ENCODE measurements at places on chromosomes 16 and 17.

GRCh38 chr17:20087538-20088250 lies 78.5 kb downstream of the SPECC1 start:
- DNase-seq = no peak

DNA sequence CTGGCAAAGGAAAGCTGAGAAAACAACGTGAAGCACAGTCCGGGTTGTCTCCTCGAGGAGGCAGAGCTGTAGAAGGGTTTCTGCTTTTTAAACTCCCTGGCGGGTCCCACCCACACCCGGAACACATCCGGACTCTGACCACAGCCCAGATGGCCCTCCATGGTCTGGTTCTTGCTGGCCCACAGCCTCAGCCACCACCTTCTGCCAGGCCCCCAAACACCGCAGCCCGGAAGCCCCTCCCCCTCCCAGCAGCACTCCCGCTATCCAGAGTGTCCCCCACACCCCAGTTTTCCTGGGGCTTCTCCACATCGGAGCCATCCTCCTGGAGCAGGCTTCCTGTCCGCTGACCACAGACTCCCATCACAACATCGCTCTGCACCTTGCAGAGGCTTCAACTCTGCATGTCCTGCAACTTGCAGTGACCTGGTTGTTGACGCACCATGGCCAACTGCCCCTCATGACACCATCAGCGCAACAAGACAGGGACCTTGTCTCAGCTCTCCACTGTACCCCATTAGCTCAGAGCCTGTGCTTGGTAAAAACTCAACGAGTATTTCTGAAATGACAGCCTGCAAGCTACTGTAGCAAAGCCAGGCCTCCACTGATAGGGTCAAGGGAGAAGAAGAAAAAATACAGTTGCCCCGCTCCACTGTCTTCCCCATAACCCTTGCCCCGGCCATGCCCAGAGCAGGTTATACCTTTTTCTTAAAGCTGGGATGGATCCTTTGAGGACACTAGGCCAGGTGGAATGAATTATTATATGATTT lies 129.8 kb downstream of the C16orf78 start:
- peak; percentile 9 for DNase-seq

DNA sequence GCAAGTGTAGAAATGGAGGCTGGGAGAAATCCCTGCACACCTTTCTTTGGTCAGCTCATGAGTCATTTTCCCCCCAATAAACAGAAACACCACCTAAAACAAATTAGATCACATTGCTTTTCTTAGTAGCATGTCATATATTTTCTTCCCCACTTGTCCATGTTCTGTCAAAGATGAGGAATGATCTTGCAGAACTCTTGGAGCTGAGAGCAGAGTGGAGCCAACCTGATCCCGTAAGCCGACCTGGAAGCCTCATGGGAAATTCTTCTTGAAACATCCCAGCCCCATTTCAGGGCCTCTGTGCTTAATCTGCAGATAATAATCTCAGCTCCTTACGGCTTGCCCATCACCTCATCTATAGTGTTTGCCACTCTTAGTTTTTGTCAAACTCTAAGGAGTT lies 284.6 kb upstream of the ELAC2 start:
- no peak for DNase-seq

DNA sequence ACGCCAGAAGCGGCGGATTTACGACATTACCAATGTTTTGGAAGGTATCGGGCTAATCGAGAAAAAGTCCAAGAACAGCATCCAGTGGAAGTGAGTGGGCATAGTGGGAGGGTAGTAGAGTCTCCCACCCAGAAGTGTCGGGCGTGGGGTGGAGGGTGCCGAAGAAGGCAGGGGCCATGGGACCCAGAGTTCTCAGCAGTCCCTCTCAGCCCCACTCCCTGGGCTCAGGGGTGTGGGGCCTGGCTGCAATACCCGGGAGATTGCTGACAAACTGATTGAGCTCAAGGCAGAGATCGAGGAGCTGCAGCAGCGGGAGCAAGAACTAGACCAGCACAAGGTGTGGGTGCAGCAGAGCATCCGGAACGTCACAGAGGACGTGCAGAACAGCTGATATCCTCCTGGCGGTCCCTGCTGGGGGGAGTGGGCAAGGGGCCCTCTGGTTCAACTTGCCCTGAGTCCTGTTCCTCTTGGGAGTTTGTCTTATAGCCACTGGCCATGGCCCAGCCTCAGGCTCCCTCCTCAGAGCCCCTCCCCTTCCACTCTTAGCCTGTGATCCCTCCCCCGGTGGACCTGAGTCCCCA lies 916 bp downstream of the E2F4 start:
- DNase-seq = no peak

GRCh38 chr17:10385871-10386270 lies 13.1 kb upstream of the MYH13 start:
- no peak for DNase-seq

GRCh38 chr16:57422026-57422944 lies 17.7 kb downstream of the CCL17 start:
- no peak for DNase-seq

DNA sequence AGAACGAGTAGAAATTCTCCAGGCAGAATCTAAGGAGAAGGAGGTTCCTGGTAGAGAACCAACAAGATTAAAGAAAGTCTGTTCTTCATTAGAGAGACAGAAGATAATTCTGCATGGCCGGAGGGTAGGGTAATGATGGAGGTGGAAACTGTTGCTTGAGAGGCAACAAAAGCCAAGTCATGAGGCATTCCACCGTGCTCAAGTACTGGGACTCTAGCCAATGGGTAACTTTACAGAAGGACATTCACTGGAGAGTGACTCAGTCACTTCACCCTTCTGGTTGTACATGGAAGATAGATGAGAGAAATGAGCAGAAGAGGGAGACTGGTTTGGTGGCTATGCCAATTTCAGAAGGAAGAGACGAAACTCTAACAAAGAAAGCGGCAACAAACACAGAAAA lies 53.6 kb upstream of the ANKFN1 start:
- no peak for DNase-seq

- no peak for DNase-seq
These were observed 99.8 kb upstream of the CDH5 start for GRCh38 chr16:66266436-66267291.

- DNase-seq = no peak
These were observed 11.6 kb upstream of the NOG start for GRCh38 chr17:56581635-56582627.

GRCh38 chr16:22194707-22195444 lies 11.2 kb upstream of the EEF2K start:
- DNase-seq = peak; percentile 36

DNA sequence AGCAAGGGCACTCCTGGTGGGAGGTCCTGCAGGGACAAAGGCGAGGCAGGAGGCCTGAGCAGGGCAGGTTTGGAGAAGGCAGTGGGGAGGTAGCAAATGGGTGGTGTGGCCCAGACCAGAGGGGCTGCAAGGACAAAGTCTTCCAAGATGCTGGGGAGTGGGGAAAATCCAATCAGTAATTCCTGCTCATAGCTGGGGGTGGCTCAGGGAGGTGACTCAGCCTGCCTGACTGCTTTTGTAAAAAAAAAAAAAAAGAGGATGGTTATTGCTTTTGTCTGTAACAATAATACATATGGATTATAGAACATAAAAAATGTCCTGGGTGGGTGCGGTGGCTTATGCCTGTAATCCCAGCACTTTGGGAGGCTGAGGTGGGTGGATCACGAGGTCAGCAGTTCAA lies 5.2 kb downstream of the IL34 start:
- no peak for DNase-seq

DNA sequence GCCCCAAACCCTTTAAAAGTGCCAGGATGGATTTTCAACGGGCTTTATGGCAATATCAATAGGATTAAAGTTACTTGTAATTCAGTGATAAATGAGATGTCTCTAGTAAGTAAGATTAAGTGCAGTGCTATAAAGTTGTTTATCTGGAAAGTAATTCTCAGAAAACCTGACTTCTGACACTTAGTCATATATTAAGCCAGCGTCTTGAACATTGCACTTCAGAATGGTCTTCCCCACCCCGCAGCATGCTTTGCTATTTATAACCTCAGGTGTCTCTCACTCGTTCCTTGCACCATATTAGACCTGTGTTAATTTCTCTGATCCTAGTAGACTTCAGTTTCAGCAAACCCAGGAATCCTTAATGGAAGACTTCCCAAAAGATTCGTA lies 2.1 kb upstream of the MAF start:
- no peak for DNase-seq

GRCh38 chr17:59427996-59428395 lies 96.5 kb downstream of the YPEL2 start:
- no peak for DNase-seq

GRCh38 chr17:16398270-16399267 lies 16.8 kb upstream of the TRPV2 start:
- no peak for DNase-seq

DNA sequence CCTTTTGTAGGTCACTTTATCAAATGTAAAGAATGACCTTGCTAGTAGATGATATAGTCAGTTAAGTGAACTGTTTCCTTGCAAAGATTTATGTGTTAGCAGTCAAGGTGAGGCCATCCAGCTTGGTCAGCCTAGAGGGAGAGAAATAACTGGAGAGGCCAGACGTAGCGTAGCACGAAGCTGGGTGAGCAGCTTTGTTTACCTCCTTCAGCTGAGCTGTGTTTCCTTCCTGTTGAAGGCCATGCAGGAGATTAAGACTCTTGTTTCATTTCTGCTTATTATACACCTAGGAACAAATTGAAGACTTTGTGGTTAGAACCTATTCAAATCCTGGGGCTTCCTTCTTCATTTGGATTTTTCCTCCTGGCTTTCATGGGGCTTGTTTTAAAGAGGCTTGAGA lies 267.1 kb downstream of the PHKB start:
- no peak for DNase-seq

DNA sequence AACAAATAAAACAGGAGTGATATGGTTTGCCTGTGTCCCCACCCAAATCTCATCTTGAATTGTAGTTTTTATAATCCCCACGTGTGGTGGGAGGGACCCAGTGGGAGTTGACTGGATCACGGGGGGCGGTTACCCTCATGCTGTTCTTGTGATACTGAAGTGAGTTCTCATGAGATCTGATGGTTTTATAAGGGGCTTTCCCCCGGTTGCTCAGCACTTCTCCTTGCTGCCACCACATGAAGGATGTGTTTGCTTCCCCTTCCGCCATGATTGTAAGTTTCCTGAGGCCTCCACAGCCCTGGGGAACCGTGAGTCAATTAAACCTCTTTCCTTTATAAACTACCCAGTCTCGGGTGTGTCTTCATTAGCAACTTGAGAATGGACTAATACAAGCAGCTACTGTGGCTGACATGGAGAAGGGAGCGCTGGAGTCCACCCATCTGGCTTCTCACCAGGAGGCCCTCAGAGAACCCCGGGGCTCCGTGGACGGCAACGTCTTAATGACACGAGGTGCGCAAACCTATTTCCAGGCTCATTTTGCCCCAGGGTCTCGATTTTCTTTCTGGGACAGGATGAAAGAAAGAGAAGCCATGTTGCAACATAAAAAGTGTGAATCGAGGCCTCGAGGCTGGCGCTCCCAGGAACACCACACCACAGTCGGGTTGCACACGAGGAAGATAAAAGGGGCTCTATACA lies 129.5 kb downstream of the DYNLRB2 start:
- peak; percentile 42 for DNase-seq

- DNase-seq = no peak
These were observed 144.3 kb upstream of the TNRC6C start for GRCh38 chr17:77814091-77814772.

DNA sequence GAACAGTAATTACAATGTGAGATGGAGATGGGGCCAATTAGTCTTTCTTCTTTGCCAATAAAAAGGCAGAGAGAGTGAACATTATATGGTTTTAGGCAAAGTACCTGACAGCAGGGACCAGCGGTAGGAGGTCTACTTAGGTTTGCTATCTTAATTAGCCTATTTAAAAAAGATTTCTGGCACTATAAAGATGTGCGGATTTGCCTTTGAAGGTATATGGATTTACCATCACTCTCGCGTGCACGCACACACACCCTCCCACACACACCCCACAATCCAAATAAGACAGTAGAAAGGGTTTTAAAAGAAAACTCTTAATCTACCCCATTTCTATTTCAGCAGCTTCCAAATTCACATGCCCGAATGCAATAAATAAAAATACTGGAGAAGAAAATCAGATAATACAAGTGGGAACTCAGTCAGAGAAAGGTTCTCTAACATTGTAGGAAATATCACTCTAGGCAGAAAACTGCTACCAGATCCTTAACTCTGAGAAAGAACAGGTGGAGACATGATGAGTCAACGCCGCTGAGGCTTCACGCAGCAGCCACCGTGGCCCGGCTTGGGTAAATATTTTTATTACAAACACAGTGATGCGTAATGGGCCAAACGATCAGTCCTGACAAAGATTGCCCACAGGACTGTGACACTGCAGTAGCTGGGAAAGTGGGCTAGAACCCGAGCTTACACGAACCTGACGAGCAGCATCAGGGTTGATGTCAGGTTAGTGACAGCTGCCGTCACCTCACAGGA lies 66.6 kb upstream of the AXIN2 start:
- no peak for DNase-seq

DNA sequence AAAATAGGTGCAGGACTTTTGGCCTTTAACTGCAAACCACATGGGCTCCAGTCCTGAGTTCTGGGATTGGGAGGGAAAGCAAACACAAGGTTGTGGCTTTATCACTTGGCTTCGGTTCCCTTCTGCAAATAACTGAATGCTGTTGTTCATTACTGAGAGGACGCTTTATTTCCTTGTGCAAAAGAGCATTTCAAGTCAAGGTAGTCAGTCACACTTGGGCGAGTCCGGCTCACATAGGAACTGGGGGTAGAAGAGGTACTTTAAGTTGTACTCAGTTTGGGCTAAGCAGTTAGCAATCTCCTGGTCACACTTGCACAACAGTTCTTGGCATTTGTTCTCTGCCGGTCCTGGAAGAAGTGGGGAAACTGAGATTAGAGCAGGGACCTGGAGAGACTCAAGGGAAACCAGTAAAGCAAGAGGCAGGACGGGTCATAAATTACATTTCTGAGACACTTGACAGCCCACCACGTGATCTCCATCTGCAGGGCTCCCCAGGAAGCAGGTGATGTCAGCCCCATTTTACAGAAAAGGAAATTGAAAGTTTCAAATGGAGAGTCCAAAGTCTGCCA lies 21.6 kb downstream of the PLA2G10 start:
- DNase-seq = no peak

GRCh38 chr16:87878704-87879103 lies 9.4 kb upstream of the SLC7A5 start:
- DNase-seq = no peak

DNA sequence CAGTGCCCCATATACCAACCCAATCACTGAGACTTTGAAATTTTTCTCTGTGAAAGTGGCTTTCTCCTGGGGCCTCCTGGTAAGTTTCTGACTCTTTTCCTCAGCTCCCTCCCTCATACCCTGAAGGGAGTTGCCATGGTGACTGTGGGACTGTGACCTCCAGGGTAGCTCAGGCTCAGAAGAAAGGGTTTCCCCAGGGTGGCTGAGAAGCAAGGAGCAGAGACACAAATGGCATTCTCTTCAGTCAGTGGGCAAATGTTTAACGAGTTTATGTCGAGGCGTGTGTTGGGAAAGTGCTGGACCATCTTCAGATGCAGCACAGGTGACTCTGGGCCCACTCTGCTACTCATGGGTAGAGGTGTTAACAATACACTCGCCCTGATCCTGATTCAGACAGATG lies 46.8 kb downstream of the MRPS23 start:
- DNase-seq = no peak

GRCh38 chr16:14370736-14371234 lies 259.3 kb downstream of the PARN start:
- no peak for DNase-seq
